Cerebellar cortex (tissue), 1 donor: ENCODE measurements at places on chromosomes 1 and 21.

DNA sequence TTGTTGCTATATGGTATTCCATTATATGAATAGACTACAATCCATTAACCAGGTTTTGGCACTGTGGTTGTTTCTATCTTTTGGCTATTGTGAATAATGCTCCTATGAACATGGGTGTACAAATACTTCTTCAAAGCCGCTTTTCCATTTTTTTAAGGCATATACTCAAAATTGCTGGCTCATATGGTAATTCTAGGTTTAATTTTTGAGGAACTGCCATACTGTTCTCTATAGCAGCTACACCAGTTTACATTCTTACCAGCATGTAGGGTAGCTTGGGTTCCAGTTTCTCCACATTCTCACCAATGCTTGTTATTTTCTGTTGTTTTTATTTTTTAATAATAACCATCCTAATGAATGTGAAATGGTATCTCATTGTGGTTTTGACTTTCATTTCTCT, 19.9 kb upstream of the AGO1 start:
- DNase-seq = no peak

- DNase-seq = peak; percentile 68
Observed at GRCh38 chr1:183734543-183735036, 70.3 kb upstream of the RGL1 start.

- no peak for DNase-seq
Observed at GRCh38 chr1:184409011-184409410, 22.2 kb downstream of the C1orf21 start.

DNA sequence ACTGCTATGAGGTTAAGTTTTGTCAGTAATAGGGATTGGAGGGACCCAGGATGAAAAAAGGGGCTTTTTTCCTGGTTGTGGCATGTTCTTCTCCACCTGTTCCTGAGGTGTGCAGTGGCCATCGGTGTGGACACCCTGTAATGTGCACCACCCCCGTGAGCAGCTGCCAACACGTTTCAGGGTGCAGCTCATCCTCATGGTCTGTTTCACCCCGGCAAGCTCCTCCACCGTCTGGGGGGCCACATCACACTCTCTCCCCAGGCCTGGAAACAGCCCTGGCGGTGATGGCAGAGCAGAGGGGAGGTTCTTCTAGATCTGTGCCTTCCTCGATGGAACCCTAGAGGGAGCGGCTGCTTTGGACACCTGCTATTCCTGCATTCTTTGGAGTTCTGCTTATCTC, 435.4 kb downstream of the MATN1 start:
- no peak for DNase-seq

DNA sequence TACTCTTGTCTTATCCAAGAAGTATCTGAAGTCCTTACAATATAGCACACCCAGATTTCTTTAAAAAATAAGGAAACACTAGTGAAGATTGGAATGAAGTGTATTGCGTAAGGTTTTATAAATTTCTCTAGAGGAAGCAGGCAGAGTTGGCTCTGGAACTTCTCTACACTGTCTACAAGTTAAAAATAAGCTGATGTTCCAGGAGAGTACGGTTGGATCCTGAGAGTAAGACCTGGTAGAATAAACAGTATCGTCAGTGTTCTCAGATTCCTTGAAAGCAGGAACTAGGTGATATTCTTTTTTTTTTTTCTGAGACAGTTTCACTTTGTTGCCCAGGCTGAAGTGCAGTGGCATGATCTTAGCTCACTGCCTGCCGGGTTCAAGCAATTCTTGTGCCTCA, 107.9 kb downstream of the USP25 start:
- DNase-seq = no peak

GRCh38 chr1:33836911-33837310, 27.0 kb upstream of the HMGB4 start:
- DNase-seq = no peak

GRCh38 chr1:248926401-248927182, 20.6 kb downstream of the PGBD2 start:
- DNase-seq = no peak

DNA sequence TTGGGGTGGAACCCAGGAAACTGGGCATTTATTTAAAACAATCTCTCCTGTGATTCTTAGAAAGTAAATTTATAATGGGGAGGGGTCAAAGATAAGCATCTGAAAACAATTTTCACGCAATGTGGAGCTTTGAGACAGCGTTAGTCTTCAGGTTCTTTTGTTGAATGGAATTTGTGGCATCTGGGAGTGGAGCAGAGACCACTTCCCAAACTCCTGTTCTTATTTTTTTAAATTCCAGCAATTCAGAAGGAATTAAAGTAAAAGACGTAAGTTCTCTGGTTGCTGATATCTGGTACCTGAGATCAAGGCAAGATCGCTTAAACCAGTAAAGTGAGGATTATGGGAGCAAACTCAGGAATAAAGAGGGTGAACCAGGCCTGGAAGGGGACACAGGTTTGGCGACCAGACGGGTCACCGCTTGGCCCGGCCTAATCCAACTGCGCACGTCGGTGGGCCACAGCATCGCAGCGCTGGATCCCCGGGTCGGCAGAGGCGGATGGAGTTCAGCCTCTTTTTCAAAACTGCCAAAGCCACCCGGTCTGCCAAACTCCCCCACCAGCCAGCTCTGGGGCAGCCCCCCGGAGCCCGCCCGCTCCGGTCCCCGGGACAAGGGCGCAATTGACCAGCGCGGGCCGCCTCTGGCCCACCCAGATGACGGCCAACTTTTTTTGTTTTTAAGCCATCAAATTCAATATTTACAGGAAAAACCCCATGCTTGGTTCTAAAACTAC, 754 bp upstream of the PDPN start:
- DNase-seq = no peak

- DNase-seq = no peak
Observed at GRCh38 chr21:33618407-33618806, 23.1 kb downstream of the CRYZL1 start.

- DNase-seq = no peak
Observed at GRCh38 chr1:46623743-46624644, 7.4 kb upstream of the MOB3C start.

- DNase-seq = no peak
Observed at GRCh38 chr1:211591980-211592493, 13.1 kb upstream of the SLC30A1 start.

DNA sequence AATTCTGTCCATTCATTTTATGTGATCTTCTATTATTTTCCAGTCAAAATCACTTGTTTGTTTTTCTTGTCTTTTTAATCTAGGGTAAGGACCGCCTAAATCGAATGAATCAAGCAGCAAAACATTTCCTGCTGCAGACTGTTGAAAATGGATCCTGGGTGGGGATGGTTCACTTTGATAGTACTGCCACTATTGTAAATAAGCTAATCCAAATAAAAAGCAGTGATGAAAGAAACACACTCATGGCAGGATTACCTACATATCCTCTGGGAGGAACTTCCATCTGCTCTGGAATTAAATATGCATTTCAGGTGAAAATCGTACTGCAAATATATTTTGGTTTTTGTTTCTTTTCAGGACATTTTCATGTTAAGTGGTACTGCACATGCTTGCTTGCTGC, 20.5 kb downstream of the CLCA4 start:
- no peak for DNase-seq

DNA sequence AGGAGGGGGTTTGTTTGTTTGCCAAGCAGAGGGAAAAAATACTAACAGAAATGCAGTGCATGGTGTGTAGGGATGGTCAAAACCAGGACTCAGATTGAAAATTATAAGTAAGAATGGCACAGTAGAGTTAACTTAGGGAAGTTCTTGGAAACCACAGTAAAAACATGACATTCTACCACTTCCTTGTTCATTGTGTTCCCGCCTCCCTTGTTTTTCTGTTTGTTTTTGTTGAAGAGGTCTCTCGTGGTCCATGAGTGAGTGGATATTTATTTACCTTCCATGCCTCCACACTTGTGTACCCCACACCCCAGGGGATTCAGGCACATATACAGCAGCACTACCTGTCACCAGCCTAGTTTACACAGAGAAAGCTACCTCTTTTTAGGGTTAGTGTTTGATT, 69.6 kb downstream of the OLFML2B start:
- no peak for DNase-seq

- DNase-seq = peak; percentile 31
Observed at GRCh38 chr1:154906621-154907081, 29.9 kb downstream of the PMVK start.

- DNase-seq = peak; percentile 27
Observed at GRCh38 chr1:199243423-199244061, 604.7 kb downstream of the PTPRC start.

GRCh38 chr1:212825798-212826452, 21.5 kb downstream of the SPATA45 start:
- no peak for DNase-seq

DNA sequence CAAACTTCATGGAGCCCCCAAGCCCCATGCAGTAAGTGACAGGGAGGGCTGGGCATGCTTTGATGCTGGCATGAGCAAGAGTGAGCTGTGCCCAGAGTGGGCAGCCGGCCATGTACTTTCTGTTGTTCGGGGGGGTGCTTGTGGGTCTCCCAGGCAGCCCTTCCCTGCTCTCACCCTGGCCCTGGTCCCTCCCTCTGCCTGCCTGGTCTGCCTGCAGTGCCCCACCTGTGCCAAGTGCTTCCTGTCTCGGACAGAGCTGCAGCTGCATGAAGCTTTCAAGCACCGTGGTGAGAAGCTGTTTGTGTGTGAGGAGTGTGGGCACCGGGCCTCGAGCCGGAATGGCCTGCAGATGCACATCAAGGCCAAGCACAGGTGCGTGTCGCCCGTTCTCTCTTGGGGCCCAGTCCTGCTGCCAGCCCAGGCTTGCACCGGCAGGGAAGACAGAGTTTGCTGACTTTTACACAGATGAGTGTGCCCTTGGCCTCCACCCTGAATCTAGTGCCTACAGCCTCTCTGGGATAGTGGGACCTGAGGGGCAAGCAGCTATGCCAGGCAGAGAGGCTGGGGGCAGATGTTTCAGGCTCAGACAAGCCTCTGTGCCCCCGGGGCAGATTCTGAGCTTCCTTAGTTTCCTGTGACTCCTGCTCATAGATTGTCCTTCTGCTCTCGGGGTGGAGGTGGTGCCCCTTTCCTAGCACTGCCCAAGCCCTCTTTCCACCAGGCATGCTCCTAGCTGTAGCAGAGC, 7.6 kb downstream of the ZBTB48 start:
- peak; percentile 75 for DNase-seq

DNA sequence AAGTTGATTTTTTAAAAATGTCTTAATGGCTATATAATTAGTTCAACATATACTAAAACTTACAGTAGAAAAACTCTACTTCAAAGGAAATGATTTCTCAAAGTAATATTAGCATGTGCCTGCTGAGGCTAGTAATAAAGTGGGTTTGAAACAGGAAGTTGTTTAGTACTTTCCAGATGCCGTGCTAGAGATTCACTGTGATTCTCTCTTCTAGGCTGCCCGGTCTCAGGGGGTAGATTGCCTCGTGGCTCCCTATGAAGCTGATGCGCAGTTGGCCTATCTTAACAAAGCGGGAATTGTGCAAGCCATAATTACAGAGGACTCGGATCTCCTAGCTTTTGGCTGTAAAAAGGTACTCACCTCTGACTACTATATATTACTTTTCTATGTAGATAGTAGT, 9.1 kb downstream of the EXO1 start:
- no peak for DNase-seq

GRCh38 chr1:228246216-228246900, 38.5 kb downstream of the OBSCN start:
- DNase-seq = no peak

- DNase-seq = no peak
Observed at GRCh38 chr1:17190010-17190995, 14.6 kb upstream of the PADI1 start.

DNA sequence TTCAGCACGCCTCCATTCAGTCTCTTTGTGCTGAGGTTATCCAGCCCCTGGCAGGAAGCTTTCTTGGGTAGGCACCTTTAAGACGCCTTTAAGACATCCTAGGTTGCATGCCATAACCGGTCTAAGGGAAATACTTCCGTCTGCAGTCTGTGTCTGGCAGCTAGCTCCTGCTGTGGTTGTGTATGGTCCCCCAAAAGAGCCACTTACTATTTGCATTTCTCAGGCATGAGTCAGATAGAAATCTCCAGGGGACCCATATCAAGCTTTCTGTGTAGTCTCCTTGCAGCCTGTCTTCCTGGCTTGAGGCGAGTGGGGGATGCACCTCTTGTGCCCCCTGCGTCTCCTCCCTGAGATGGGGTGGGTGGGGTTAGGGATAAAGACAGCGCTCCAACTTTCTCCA, 10.0 kb upstream of the RYR2 start:
- no peak for DNase-seq

DNA sequence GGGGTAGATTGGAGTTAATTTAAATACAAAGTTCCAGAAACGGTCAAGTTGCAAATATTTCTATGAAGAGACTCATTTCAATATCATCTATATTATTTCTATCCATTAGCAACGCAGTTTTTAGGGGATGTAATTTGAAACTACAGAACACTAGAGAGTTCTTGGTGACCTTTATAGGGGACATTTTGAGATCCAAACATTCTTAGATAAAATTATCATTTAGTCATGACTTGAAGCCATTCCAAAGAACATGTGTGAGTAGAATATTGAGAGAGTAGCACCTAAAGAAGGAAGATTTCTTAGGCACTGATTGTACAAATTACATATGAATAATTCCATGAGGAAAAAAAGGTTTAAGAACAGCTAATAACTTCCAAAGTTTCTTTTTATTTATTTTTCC, 19.0 kb downstream of the CHIA start:
- no peak for DNase-seq

DNA sequence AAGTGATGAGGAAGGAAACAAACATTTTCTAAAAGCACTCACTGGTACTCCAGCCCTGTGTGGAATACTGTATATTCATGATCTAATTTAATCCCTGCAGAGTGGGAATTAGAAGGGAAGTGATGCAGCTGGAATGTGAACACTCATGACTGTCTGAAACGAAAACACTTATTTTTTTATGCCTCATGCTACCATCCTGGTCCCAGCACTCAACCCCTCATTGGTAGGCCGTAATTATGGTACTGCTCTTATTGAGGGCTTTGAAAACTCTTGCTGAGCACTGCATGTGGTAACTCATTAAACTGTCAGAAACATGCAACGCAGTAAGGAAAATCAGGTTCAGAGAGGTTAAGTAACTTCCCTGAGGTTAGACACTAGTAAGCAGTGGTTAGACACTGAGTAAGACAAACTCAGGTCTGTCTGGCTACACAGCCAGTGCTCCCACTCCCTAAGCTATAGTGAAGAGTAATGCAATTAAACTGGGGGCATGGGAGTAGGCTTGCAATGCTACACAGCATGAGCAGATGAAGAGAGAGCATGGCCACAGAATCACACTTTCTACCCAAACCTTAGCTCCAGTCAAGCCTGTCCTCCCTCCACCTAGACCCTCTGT, 17.3 kb upstream of the TNFSF4 start:
- DNase-seq = no peak

DNA sequence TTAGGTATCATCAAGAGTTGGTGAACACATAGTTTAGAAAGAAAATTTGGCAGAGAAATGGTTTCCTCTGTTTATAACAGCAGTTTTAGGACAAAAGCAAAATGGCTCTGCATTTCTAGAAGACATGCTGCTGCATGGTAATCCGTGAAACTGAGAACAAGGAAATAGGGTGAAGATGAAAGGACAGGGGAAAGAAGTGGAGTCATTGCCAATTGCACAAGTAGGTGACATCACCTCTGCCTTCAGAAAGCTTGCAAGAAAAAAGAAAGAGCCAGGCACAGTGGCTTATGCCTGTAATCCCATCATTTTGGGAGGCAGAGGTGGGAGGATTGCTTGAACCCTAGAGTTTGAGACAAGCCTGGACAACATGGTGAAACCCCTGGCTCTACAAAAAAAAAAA, 217.6 kb downstream of the LMX1A start:
- DNase-seq = no peak
